ENCODE measurements at places on chromosomes 7 and 10.
A peak's percentile ranks its signal among the peaks of the same experiment; 100 is the strongest.

DNA sequence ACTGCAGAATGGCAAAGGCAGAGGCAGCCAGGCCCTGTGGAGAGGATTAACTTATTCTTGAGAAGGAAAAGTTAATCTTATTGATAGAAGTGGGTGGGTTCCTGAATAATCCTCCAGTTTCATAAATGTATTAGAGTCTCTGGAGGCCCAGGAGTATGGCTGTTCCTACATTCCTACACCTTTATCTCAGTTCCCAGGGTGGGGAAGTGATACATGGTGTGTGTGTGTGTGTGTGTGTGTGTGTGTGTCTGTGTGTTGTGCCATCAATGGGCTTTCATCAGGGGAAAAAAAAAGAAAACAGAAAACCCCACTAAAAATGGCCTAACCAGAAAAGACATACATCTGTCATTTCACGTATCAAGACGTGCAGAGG lies 22.0 kb upstream of the GSDME start:
- no peak for DNase-seq

DNA sequence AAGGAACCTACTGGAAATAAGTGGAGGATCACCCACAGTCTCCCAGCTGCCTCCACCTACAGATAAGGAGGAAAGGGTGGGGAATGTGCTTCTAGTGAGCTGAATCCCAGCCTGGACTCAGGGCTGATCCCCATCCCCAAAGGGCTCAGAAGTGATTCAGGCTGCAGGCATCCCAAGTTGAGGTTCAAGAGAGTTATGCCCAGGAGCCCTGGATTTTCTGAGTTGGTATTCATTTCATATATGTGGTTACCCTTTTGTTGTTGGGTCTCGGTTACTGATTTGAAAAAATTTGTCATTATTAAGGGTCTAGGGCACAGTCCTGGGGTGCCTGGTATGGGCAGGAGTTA lies 30.0 kb upstream of the SRGN start:
- DNase-seq, result no peak

DNA sequence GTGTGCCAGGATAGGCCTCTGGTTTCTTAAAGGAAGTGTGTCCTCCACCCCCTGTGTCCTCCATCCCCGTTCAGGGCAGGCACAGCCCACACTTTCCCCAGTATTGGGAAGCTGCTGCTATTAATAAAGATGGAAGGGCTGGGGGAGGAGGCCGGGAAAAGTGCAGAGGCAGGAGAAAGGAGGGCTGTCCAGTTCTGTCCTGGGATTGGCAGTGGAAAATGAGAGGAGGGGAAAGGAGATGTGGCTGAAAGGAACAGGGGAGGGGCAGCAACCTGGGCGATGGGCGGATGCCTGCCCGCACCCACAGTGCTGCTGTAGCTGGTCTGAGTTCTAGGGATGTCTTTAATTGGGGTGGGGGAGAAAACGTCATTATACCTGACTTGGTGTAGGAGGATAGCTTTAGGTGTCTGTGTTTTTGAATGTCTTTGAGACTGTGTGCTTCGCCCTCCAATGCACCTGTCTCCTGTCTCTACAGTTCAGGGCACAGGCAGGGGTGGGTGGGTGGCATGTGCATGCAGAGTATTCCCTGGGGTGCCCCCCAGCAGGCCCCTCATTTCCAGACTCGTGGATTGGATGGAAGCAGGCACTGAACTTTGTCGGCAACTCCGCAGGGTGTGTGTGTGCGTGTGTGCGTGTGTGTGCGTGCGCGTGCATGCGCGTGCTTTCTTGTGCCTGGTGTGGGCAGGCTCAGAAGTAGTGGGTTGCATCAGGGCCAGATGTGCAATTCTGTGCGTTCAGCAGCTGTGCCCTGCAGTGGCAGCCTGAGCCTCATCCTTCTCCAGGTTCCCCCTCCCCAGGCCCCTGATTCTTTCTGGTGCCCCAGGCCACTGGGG lies 2.5 kb downstream of the TRIM8 start:
- DNase-seq, result no peak

DNA sequence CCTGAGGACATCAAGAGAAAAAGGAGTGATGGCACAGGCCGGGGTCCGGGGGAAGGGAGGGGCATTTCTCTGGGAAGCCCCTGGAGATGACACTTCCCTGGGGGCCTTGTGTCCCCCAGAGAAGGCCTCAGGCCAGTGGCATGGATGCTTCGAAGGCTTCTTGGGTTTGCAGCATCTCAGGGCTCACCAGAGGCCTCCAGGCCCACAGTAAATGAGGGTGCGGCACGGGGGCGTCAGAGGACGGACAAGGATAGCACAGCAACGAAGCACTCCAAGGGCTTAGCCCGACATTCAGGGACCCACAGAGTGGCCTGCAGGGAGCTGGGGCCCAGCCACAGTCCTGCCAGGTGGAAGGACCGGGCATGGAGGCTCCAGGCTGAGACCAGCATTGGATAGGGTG lies 71.6 kb downstream of the ADARB2 start:
- no peak for DNase-seq

- DNase-seq, result no peak
Observed at GRCh38 chr7:63028376-63029206, 970.1 kb upstream of the ZNF722 start.

GRCh38 chr7:151244196-151244840 lies 4.2 kb downstream of the SMARCD3 start:
- DNase-seq, result peak; percentile 72

GRCh38 chr7:79118143-79118542 lies 335.3 kb downstream of the MAGI2 start:
- DNase-seq, result no peak

GRCh38 chr7:29287366-29287765 lies 92.8 kb downstream of the CHN2 start:
- DNase-seq, result no peak

DNA sequence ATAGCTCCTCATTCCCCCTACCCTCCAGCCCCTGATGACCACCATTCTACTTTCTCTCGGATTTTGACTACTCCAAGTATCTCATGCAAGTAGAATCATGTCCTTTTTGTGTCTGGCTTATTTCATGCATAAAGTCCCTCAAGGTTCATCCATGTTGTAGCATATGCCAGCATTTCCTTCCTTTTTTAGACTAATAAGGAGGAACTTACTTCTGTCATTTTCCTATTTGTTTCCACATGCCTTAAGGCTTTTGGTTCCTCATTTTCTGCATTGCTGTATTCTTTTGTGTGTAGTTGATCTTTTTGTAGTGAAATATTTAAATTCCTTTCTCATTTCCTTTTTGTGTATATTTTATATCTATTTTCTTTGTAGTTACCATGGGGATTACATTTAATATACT lies 376.9 kb downstream of the CALN1 start:
- DNase-seq, result no peak

- no peak for DNase-seq
Observed at GRCh38 chr7:89401099-89401498, 605.6 kb upstream of the TEX47 start.

DNA sequence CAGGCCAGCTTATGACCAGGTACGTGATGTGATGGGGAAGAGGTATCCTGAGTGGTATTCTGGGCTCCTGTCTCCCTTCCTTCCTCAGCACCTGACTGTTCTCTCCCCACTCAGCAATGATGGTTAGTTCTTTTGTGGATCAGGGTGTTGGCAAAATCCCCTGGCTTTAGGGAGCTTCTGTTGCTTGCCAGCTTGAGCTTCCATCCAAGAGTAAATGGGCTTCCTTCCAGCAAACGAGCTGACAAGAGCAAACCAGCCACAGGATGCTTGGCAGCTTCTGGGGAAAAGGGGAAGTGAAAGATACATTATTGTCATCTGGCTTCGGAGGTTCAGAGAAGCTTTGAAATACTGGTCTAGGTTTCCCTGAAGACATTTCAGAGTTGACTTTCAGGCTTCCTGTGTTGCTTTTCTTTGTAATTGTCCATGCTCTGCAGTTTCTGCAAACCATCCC lies 5.2 kb downstream of the DUSP5 start:
- DNase-seq, result no peak

- no peak for DNase-seq
Observed at GRCh38 chr7:66669088-66669487, 40.4 kb downstream of the KCTD7 start.

DNA sequence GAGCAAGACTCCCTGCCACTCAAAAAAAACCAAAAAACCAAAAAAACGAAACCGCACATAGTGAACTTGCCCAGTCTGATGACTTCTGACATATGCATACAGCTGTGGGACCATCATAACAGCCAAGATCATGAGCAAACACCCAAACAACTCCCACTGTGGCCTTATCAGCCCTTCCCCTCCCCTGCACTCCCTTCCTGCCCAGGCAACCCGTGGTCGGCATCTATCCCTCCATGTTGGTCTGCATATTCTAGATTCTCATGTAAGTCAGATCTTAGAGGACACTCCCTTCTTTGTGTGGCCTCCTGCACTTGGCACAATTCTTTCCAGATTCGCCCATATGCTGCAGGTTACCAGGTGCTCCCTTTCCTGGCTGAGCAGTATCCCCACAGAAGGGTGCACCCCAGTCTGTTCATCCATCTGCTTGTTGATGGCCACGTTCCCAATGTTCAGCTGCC lies 72.8 kb downstream of the GNA12 start:
- no peak for DNase-seq

GRCh38 chr10:9781666-9782065 lies 1236.0 kb upstream of the CELF2 start:
- DNase-seq, result no peak

GRCh38 chr7:141238596-141239243 lies 164.9 kb downstream of the TMEM178B start:
- DNase-seq, result peak; percentile 25

DNA sequence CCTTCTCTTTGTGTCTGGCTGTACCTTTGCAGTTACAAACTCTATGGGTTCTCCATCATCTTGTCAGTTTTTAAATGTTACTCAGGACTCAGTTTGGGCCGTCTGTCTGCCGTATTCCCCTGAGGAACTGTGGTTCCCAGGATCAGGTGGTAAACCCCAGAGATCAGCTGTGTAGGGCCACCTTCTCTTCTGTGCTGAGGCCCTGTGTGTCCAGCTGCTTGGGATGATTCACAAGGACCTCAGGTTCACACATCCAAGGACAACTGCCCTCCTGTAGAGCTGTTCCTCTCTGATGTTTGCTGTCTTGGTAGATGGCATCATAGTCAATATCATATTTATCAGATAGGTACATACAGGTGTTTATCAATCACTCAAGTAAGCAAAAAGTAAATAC lies 24.5 kb downstream of the CUL1 start:
- no peak for DNase-seq

DNA sequence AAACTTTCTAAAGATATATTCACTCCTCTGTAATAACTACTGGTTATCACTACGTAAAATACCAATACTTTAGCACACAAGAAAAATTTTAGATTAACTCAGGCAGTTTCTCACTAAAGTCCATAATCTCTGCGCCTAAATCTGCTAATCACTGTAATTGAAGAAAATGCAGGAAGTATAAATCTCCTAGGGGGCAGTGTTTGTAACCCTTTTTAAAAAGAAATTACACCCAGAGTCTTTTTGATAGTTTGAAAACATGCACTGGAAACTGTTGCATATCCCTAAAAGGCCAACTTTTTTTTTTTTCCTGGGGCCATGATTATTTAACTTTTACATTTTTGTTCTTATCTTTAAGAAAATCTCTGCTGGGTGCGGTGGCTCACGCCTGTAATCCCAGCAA lies 209.6 kb downstream of the KIAA1217 start:
- no peak for DNase-seq

GRCh38 chr10:122216047-122216446 lies 55.0 kb upstream of the BTBD16 start:
- DNase-seq, result no peak

DNA sequence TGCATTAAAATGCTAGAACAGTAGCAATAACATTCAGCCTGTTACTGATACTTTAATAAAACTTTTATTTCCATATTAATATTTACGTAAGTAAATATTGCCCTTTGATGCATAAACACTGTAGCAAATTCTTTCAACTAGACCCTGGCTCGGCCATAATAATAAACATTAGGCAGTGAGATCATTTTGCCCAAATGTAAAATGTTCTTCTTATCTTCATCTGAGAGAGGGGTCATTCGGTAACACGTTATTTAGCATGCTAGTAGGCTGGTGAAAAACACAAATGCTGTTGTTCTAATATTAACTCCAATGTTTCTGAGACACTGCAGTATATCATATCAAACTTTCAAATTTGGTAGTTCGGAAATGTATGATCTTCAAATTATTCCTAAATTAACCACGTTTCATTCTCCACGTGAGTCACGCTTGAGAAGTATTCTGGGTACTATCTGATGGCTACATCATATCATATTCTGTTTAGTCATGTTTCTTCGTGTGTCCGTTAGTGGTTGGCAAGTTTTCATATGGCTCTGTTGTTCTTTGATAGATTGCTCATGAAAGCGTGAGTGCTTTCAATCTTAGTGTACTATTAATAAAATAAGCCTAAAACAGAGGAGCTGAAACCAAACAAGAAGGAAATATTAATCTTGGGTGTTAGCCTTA lies 145.8 kb downstream of the NSUN6 start:
- no peak for DNase-seq

DNA sequence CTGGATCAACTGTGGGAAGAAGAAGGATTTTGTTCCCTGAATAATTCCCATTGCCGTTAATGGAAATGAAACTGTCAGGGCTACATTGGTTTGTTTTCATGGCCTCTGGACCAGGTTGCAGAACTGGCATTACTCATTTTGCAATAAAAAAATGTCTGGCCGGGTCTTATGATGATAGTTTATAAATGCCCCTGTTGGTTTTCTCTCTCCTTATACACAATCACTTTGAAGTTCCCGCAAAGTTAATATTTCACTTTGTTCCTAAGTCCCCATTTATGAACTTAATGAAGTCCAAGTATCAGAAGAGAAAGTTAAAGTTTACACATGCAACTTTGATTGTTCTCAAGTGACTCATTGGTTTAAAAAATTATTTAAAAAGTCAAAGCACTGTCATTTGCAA lies 150.7 kb upstream of the PRR15 start:
- DNase-seq, result no peak

GRCh38 chr7:96538632-96539031 lies 171.0 kb downstream of the SEM1 start:
- DNase-seq, result no peak

GRCh38 chr7:114432703-114433102 lies 18.1 kb downstream of the FOXP2 start:
- no peak for DNase-seq

GRCh38 chr7:79182283-79182682 lies 271.2 kb downstream of the MAGI2 start:
- no peak for DNase-seq

DNA sequence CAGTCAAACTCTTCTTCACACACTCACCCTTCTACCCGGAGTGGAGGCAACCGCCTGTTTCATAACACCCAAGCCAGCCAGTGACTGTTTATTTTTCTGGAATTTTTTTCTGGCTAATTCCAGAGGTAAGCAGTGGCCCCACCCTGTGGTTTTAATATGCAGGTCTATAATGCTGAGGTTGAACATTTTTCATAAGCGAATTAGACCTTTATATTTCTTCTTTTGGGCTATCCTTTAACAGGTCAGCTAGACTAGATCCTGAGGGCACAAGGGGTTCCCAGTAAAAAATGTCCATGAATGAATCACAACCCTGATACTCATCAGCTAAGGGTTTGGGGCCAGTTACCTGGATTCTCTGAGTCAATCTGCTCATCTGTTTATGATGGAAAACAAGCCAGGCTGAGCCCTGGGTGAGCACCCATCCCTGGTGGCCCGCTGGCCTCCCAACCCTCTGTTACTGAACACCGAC lies 76.2 kb downstream of the GRB10 start:
- DNase-seq, result no peak

- DNase-seq, result no peak
Observed at GRCh38 chr10:81872206-81872862, 2.7 kb upstream of the NRG3 start.

GRCh38 chr10:33009244-33010131 lies 51.5 kb upstream of the ITGB1 start:
- DNase-seq, result no peak

All from iPS-NIHi11 (cell line).